ENCODE measurements at places on chromosomes 7 and 10. TPM values are rescaled to one million over a fixed set of nuclear protein-coding genes. Genes with fewer than 3 reads are reported as not detected.

The LIPM gene
- not detected for total RNA-seq

The TWIST1 gene
- total RNA-seq = 0.36 TPM

The CREB5 gene
- 1.9 TPM for total RNA-seq

The TMEM273 gene
- total RNA-seq = 4.8 TPM

The SPDYE1 gene
- not detected for total RNA-seq

The ANTXRL gene
- total RNA-seq = not detected

The SFTPA2 gene
- total RNA-seq = 1.0 TPM

Measured in mucosa of descending colon (tissue), 3 donors.